Renal cortical epithelial cell (primary cell): ENCODE measurements at places on chromosomes 4 and X. TPM values are rescaled to one million over a fixed set of nuclear protein-coding genes. Genes with fewer than 3 reads are reported as not detected.

Gene ERVMER34-1
- total RNA-seq: 5.4 and 8.7 TPM in 2 replicates

Gene TRO
- total RNA-seq: 9.4 and 19.5 TPM in 2 replicates

Gene MBNL3
- total RNA-seq: 3.8 and 9.4 TPM in 2 replicates

Gene MAGIX
- 5.3 and 8.5 TPM in 2 replicates for total RNA-seq

Gene ANXA3
- total RNA-seq: 195 and 668 TPM in 2 replicates

Gene GUCY2F
- under 0.01 TPM in 1 of 2 replicates, not detected in the other for total RNA-seq
